ENCODE measurements at places on chromosomes 4 and X. TPM values are rescaled to one million over a fixed set of nuclear protein-coding genes. Genes with fewer than 3 reads are reported as not detected.

Gene COL25A1
- 23.0 TPM for total RNA-seq

Gene MTHFD2L
- total RNA-seq, result 19.7 TPM

Gene TEX13D
- total RNA-seq, result not detected

Gene RASGEF1B
- not detected for total RNA-seq

Gene NAP1L2
- 0.06 TPM for total RNA-seq
